ENCODE measurements at places on chromosomes 3 and 15.

- DNase-seq: no peak
Measured at GRCh38 chr3:197261164-197261509, 37.3 kb downstream of the DLG1 start.

DNA sequence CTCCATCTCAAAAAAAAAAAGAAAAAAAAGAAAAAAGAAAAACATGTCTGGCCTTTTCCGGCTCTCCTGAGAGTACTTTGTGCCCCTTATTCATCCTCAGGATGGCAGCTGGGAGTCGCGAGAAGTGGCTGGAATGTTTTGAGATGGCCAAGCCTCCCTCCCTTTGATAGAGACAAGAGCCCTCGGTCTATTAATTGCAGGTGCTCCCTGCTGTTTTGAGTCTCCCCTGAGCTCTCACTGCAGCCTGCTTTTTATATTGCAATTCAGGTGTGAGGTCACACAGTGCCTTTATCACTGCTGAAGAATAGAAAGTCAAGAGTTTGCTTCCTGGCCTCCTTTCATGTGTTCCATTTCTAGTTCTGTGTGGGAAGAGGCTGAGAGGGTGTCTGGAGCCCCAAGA lies 10.9 kb downstream of the CA12 start:
- no peak for DNase-seq

GRCh38 chr15:29558261-29558660 lies 264.0 kb downstream of the TJP1 start:
- no peak for DNase-seq

DNA sequence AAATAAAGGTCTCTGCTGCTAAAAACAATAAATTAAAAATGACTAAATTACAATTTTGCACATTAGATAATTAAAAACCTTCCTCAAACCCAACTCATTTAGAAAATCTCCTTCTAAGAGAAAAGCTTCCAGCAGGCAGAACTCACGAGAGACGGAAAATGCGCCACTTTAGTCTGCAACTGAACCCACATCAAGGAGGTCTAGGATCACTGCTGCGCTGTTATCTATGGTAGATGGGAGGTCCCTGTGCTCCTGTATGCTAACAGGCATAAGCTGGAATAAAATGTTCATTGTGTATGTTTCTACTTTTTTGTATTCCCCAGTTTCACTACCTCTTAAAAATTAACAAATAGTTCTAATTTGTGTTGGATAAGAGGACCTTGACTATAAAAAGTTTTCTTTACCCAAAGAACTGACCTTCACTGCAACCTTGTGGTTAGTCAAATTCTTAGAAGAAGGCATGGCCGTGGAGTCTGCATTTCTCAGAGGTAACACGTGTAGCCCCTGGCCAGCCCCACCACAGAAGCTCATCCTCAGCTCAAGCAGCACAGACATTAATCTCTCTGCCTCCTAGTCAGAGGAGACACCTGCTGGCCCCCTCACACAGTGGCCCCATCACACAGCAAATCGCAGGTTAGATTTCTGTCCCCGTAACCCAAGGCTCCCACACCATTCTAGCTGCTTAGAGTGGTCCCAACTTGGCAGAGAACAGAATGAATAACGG lies 22.3 kb downstream of the STIMATE start:
- no peak for DNase-seq

DNA sequence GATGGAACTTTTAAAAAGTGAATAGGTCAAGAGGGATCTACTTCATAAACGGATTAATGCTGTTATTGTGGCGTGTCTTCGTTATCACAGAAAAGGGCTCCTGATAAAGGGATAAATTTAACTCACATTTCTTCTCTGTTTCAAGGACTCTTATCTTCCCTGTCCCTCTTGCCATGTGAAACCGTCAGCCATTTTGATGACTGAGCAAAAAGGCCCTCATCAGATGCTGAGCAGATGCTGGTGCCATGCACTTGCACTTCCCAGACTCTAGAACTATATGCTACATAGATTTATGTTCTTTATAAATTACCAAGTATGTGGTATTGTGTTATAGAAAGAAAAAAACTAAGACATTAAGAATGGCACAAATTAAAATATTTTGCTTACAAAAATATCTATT lies 1011.8 kb upstream of the GBE1 start:
- no peak for DNase-seq

GRCh38 chr15:50825946-50826345 lies 60.4 kb upstream of the SPPL2A start:
- DNase-seq: no peak

- no peak for DNase-seq
Measured at GRCh38 chr3:132545471-132545870, 51.6 kb upstream of the ACKR4 start.

DNA sequence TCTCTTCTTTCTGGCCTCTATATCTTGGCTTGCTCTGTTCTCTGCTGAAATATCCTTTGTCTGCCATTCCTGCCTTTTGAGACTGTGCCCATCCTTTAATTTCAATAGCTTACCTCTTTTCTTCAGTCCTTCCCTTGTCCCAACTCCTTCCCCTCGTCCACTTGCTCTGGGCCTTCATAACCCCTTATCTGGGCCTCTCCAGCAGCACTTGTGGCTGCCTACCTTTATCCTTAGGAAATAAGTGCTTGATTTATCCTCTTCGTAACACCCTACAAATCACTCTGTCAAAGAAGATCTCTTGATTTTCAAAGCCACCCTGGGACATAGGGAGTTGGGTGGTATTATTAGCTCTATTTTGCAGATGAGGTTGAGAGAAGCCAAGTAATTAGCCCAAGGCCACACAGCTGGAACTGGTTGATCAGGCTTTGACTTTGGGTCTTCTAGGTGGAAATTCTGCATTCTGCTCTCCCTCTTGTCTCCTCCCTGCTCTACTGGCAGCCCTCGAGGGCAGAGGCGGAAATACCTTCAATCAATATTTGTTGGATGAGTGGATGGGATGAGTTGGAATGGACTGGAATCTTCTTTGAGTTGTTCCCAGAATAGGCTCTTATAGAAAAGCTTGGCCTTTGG lies 84.0 kb upstream of the TLE3 start:
- DNase-seq: no peak

GRCh38 chr3:67578416-67578815 lies 76.0 kb downstream of the SUCLG2 start:
- DNase-seq: no peak

Measured in activated CD4-positive, alpha-beta T cell treated with anti-CD3 and anti-CD28 coated beads, Interleukin-2, amount 50 U/mL, for 16 hours (primary cell).